HepG2 (cell line): ENCODE measurements at places on chromosomes 5 and 9. TPM values are rescaled to one million over a fixed set of nuclear protein-coding genes. Genes with fewer than 3 reads are reported as not detected.

- DNase-seq: no peak
- peak within 1 kb of the TSS; percentile 77 for H3K4me3 ChIP-seq
- peaks cover 63% of the 10 kb centered on the region for H3K4me1 ChIP-seq
- no peaks in the 10 kb centered on the region for H3K36me3 ChIP-seq
Measured at GRCh38 chr5:177473443-177474001, at the start of gene DBN1. Gene DBN1, minus strand, starts transcription at chr5:177473634. Its CDS starts 113 bp downstream, at chr5:177473521.

DNA sequence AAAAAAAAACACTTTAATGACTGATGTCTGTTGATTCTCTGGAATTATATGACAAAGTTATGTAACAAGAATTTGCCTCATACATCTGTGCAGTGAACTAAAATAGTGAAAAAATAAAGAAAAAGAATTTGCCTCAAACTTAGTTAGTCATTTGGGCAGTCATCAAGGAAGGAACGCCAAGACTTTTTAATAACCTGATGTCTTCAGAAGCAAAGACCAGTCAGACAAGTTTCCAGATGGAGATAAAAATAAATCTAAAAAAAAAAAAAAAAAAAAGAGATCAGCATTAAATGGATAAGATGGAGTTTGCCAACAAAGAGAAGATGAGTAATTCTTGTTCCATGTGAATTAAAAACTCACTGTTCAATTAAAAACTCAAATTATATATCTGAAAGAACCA, 52.3 kb upstream of the JMY start:
- no peaks in the 10 kb centered on the region for H3K27me3 ChIP-seq
- no peaks in the 10 kb centered on the region for H3K36me3 ChIP-seq
- no peak overlapping the region for H3K27ac ChIP-seq
- no peak overlapping the region for H3K4me3 ChIP-seq

DNA sequence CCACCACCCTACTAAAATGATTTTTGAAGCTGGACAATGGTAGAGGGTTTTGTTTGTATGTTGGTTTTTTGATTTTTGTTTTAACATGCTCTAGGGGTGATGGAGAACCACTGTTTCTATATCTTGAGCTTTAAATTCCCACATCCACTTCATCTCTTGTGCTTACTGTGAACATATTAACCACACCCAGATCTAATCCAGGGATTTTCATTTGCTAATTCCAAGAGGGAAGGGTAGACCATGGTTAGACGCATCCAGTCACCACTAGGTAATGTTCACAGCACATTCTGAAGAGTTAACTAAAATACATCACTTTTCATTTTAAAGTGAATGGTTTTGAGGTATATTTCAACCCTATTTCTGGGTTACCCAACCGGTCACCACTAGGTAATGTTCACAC, 36.5 kb upstream of the IQGAP2 start:
- no peak overlapping the region for H3K4me3 ChIP-seq
- H3K27me3 ChIP-seq: peaks cover 10% of the 10 kb centered on the region; the same call in 1 of the 3 replicates
- DNase-seq: no peak
- H3K4me1 ChIP-seq: peaks cover 13% of the 10 kb centered on the region

GRCh38 chr5:36422952-36423351, 121.2 kb upstream of the RANBP3L start:
- H3K36me3 ChIP-seq: no peaks in the 10 kb centered on the region
- DNase-seq: no peak
- H3K4me3 ChIP-seq: no peak overlapping the region
- H3K4me1 ChIP-seq: peaks cover 7% of the 10 kb centered on the region
- H3K27ac ChIP-seq: no peak overlapping the region
- H3K27me3 ChIP-seq: no peaks in the 10 kb centered on the region

DNA sequence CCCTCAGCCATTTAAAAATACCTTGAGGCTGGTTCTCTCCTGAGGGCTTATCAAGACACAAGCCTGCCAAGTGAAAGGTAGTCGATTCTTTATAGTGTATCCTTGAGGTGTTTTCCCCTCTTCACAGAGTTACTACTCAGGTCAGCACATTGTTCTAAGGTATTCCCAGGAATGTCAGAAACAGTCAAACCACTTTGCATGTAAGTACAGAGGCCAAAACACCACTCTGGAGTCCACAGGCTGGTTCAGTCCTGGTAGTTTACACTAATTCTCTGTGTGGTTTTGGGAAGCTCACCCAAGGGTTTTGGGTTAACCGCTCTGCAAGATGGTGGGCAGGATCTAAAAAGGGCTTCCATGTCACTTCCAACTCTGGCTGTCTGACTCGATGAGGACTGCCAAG, 162.3 kb upstream of the PPP2R2B start:
- H3K4me1 ChIP-seq: no peaks in the 10 kb centered on the region
- no peaks in the 10 kb centered on the region for H3K36me3 ChIP-seq
- H3K4me3 ChIP-seq: no peak overlapping the region
- no peak overlapping the region for H3K27ac ChIP-seq

DNA sequence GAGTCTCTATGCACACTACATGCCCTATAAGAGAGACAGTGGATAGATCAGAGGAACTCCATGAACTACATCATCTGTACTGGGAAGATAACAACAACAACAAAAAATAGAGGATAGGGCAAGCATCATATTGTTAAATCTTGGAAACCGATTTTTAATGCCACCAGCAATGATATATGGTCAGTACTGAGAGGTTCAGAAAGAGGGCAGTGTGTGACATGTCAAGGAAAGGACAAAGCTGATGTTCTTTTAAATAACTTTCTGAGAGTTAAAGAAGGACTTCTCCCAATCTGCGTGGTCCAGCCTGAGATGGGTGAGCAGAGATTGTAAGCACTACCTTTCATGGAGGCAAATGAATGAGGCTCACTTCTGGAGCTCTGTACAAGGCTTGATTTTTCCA, 62.0 kb upstream of the PHF24 start:
- no peak overlapping the region for H3K27ac ChIP-seq
- H3K27me3 ChIP-seq: no peaks in the 10 kb centered on the region; the same call in 1 of the 2 replicates
- H3K4me1 ChIP-seq: no peaks in the 10 kb centered on the region
- no peak overlapping the region for H3K4me3 ChIP-seq
- no peaks in the 10 kb centered on the region for H3K36me3 ChIP-seq

Gene CMYA5
- total RNA-seq: 0.13 and 0.18 TPM in 2 replicates

Gene ERCC8
- 35.2 and 60.1 TPM in 2 replicates for total RNA-seq

Gene CD14
- 0.70 and 1.7 TPM in 2 replicates for total RNA-seq

Gene SYK
- total RNA-seq: not detected in 2 replicates
